ENCODE measurements at places on chromosomes 1 and 21. TPM values are rescaled to one million over a fixed set of nuclear protein-coding genes. Genes with fewer than 3 reads are reported as not detected.

SWT1 gene
- 9.5 TPM for total RNA-seq

BATF3 gene
- total RNA-seq: 2.3 TPM

GRCh38 chr1:154453574-154454352 lies 48.3 kb upstream of the TDRD10 start:
- DNase-seq: peak; percentile 58

SERPINC1 gene
- total RNA-seq: 0.13 TPM

GRCh38 chr1:29876902-29877301 lies 640.6 kb downstream of the PTPRU start:
- DNase-seq: no peak
